ENCODE measurements at places on chromosomes 7 and 10. TPM values are rescaled to one million over a fixed set of nuclear protein-coding genes. Genes with fewer than 3 reads are reported as not detected.

DNA sequence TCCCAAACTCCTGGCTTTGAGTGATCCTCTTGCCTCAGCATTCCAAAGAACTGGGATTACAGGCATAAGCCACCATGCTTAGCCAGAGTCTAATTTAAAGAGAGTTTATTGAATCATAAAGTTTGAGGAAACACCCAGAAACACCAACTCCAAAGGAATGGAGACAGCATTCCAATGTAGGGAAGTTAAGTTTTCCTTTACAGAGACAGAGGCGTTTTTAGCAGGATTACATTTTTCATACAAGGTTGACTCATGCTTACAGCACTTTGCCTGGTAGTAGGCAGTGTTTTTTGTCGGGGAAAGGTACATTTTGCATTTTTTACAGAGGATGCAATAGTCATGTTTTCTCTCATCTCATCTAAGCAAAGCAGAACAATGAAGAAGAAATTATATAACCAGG lies 18.9 kb upstream of the OPN4 start:
- peak; percentile 92 for DNase-seq

DNA sequence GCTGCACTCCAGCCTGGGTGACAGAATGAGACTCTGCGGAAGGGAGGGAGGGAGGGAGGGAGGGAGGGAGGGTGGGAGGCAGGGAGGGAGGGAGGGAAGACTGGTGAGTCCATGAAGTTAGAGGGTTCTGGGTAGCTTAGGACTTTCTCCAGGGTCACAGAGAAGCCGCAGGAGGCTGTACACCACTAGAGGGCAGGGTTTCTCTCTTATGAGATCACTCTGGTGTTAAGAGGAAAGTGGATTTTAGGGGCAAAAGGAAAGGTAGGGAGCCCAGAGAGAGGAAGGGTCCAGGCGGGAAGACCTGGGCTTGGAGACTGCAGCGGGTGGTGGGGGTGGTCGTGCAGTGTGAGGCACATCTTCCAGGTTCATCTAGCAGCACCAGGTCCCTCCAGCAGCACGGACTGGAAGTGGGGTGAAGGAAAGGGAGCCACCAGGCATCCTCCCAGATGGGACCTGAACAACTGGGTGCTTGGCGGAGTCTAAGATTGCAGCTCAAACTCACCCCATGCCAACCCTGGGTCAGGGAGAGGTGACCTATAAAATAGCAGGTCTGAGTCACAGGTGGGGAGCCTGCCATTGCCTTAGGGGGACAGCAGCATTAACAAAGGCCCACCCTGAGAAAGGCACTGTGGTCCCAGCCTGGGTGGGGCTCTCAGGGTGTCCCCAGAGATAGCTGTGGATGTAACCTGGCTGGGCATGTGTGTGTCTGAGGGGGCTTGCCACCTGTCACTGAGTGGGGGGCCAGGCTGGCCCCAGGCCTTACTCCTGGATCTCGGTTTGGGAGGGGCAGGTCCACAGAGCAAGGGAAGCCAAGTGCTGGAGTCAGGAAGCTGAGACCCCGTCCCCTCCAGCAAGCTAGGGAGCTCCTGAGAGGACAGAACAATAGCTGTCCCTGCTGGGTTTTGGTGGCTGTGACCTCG lies 48.5 kb upstream of the SLC29A3 start:
- peak; percentile 85 for DNase-seq

GRCh38 chr7:106776618-106777347 lies 88.3 kb upstream of the PIK3CG start:
- DNase-seq: no peak

GRCh38 chr10:44994752-44995530 lies 5.8 kb upstream of the ZNF22 start:
- no peak for DNase-seq

DNA sequence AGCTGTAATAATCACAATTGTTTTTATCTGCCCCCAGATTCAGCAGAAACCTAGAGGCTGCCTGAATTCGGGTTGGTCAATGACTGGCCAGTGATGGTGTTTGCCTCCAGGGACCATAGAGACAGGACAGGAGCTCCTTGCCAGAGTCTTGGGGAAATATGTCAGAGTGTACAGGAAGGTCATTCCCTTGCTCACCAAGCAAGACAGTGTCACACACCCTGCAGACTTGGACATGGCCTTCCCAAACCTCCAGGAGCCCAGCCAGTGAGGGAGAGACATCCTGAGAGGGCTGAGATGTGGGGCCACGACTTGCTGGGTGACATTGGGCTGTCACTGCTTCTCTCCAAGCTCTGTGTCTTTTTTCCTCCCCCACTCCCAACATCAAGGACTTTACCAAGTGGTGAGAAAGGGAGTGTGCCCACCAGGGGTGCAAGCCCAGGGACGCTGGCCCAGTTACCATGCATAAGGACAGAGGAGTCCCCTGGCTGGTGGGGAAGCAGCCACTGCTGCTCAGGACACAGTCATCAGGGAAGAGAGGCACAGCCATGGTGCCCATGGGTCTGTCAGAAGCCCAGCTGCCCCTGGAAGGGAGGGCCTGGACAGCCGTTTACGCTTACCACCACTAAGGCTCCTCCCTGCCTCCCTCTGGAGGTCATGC lies 25.3 kb upstream of the C10orf53 start:
- DNase-seq: no peak

ODAD2 gene
- 1.7 TPM for polyA plus RNA-seq
